ENCODE measurements at places on chromosomes 7 and 10. TPM values are rescaled to one million over a fixed set of nuclear protein-coding genes. Genes with fewer than 3 reads are reported as not detected.

Gene CTAGE15
- 0.45 TPM for polyA plus RNA-seq

Gene NYAP1
- polyA plus RNA-seq, result 2.1 TPM

GRCh38 chr7:131753620-131754222 is 197.3 kb upstream of the PODXL start:
- no peak for DNase-seq

DNA sequence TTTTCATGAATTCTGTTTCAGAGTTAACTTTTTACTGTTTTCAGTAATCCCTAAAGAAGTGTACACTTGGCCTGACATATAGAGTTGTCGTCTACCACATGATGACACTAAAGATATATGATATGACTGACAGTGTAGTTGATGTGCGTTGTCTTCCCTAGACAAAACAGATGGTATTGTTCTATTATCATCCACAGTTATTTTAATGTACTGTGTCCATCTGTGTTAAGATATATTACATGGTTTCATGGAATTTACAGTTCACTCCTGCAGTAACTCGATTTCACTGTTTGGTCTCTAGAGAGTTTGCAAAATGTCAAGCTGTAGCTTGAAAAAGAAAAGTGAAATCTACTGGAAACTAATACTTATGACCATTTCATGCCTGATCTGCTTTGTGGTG is 18.1 kb downstream of the FOXP2 start:
- DNase-seq, result no peak

DNA sequence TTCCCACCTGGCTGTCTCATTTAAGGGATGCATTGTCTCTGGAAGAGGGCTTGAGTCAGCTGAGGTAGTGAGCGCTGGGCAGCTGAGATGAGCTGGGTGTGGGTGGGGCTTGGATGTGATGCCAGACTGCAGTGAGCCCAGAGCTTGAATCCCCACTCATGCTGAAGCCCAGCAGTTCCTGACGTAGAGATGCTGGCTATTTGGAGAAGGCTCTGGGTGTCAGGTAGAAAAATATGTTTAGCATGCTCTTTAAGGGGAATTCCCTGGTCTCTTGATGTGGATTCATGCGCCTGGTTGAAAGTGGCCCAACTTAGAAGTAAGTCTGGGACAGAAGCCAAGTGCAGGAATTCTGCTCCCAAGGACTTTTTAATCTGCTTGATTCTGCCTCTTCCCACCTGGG is 241.5 kb upstream of the IGFBP3 start:
- no peak for DNase-seq

DNA sequence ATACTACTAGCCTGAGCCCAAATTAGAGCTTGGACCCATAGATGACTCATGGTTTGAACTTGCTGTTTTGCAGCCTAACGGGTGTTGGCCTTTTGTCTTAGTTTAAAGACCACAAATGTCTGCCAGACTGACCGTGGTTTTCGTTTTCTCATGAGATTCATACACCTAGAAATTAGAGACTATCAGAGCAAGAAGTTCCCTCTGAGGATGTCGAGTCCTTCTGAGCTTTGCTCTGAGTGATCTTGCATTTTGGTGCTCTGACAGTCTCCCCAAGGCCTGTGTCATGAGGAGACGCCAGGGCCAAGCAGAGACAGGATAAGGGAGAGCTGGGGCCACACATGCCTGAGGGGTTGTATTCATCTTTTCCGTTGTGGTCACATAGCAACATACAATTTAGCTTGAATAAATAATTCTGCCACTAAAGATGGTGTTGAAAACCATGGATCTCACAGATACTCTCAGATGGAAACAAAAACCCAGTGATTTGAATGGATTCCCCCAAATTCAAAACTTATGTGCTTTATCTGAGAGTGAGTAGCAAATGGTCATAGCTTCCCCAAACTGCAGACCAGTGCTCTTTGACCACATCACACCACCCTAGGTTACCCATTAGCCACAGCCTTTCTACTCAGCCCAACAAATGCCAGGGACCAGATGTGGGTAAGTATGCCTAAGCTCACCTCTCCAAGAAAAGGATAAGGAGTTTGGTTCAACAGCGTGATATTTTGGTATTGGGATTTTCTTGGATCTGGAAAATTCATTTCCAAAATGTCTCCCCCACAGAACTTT is 762.0 kb upstream of the IGFBP3 start:
- no peak for DNase-seq

DNA sequence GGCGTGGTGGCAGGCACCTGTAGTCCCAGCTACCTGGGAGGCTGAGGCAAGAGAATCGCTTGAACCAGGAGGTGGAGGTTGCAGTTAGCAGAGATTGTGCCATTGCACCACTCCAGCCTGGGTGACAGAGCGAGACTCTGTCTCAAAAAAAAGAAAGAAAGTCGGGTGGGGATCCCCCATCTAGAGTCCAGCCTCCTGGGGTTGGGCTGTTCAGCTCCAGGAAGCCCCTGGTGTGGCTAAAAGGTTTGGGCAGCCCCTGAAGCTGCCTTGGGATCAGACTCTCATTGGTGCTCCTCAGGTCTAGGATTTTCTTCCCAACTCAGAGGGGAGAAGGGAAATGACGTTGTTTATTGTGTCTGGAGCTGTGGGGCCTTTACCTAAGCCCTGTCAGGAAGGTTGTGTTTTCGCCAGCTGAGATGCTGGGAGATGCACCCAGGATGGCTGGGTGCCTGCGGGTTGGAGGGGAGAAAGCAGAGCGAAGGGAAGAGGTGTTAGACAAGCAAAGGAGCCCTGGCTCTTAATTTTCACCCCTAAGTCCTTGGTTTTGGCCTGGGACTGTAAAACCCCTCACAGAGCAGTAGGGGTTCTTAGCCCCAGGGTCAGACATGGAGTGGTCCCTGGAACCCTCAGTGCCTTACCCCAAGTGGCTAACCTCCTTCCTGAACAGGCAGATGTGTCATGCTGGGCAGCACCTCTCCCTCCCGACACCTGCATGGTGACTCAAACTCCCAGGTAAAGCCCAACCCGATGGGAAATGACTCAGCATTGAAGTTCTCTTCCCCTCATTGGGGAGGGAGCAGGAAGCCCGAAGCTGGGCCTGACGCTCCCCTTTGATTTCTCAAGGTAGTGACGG is 21.1 kb downstream of the PLAU start:
- no peak for DNase-seq

- no peak for DNase-seq
Measured at GRCh38 chr10:32950591-32951108, 7.4 kb downstream of the ITGB1 start.
